Lower lobe of right lung (tissue), 2 donors: ENCODE measurements at places on chromosomes 11 and 22.
A peak's percentile ranks its signal among the peaks of the same experiment; 100 is the strongest.

DNA sequence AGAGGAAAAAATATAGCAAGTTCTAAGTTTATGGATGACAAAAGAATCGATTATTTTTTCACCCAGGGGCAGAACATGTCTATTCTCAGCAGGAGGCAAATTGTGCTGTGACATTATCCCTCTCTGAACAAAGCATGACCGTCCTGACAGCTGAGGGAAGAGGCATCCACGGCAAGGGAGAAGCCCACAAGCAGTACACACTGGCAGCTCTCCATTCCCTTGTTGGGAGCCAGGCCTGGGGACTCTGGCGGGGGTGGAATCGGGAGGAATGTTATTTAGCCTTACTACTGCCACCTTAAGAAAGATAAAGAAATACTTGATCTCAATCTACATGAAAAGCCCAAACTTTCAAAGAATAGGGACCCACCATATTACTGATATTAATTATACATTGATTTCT is 3.4 kb downstream of the KIRREL3 start:
- DNase-seq = no peak

GRCh38 chr11:74139151-74139918 is 31.5 kb downstream of the C2CD3 start:
- no peak for DNase-seq

GRCh38 chr11:86513746-86514373 is 139.2 kb downstream of the CCDC81 start:
- DNase-seq = no peak

- DNase-seq = no peak
These were observed 52.5 kb upstream of the A4GALT start for GRCh38 chr22:42773167-42773566.

GRCh38 chr11:2142300-2142759 is 3.1 kb upstream of the IGF2 start:
- DNase-seq = no peak

- no peak for DNase-seq
These were observed 1062.8 kb downstream of the DLG2 start for GRCh38 chr11:84564180-84564866.

GRCh38 chr22:24162436-24162835 is 18.9 kb upstream of the SUSD2 start:
- DNase-seq = no peak

- DNase-seq = no peak
These were observed 6.1 kb downstream of the HDHD5 start for GRCh38 chr22:17152971-17153370.

GRCh38 chr22:24441406-24442351 is 14.3 kb downstream of the ADORA2A start:
- DNase-seq = no peak

DNA sequence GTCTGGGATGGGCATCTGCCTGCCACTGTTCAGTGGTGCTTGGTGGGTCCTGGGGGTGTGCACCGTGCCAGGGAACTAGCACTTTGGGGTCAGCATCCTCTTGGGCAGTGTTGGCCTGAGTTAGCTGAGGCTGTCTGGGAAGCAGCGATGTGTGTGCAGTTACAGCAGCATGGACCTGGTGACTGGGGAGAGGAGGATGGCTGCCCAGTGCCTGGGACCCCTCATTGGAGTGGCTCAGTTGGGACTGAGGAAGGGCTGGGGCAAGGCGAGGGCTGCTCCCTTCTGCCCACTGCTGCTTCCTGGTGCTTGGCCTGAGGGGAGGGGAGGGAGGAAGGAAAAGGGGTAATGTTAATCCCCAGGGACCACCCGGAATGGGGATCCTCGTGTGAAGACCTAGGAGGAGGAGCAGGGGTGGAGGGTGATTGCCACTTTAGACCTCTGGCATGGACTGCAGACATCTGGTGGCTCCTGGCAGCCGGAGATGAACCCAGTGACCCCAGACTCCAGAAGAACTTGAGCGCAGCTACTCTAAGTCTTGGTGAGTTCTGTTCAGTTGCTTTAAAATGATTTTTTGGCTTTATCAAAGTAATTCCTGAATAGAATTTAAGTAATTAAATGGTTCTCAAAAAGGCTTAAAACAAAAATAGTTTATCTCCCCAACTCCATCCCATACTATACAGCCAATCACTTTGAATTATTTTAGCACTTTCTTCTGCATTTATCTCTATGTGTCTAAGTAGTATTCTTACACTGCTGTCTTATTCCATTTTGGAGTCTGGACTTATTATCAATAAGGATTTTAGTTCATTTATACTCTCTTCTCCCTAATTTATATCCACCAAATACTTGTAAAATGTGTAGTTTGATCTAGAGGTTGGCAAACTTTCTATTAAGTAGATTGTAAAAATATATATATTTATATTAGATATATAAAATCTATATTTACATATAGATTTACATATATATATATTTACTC is 15.4 kb upstream of the TMEM191C start:
- peak; percentile 20 for DNase-seq

DNA sequence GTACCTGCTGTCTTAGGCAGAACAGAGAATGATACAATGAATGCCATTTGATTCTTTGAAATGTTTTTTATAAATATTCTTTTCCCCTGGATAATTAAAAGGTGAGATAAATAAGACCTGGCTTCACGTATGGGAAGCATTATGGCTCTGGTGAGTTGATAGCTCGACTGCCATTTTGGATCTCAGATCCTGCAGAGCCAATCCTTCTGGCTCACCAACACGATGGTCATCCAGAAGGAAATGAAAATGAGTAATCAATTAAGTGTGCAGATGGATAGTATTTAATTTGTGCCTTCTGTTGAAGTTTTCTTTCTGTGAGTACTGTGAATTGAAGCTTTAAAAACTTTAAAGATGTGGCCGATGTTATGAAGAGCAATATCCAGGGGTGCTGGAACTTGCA is 2.7 kb downstream of the TNRC6B start:
- DNase-seq = no peak

- DNase-seq = no peak
These were observed at the start of gene MRGPRX2 for GRCh38 chr11:19060629-19061028. MRGPRX2 (minus strand) TSS chr11:19060717; CDS start chr11:19056402, 4,315 bp downstream.

DNA sequence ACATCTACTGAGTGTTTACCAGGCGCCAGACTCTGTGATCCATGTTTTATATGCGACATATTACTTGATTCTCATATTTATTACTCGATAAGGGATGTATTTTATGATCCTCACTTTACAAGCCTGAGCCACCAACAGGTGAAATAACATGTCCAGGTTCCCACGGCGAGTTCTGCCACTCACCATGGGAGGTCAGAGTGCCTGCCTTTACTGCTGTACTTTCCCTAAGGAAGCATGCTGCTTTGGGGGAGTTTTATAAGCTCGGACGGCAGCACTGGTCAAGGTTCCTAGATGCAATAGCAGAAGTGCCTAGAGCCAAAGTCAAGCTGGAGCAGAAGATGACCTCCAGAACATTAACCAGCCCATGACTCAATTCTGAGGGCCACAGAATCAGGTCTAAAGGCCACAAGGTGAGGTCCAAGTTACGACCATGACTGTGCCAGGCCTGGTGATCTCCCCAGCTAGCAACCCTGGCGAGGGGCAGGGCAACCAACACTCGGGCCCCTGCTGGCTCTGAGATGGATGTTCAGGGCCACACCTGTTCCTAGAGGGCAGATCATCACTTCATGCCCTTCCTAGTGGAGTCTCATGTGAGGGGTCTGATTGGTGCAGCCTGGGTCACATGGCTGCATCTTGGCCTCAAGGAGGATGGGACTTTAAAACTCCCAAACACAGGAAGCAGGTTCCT is 14.2 kb downstream of the IFT27 start:
- no peak for DNase-seq

DNA sequence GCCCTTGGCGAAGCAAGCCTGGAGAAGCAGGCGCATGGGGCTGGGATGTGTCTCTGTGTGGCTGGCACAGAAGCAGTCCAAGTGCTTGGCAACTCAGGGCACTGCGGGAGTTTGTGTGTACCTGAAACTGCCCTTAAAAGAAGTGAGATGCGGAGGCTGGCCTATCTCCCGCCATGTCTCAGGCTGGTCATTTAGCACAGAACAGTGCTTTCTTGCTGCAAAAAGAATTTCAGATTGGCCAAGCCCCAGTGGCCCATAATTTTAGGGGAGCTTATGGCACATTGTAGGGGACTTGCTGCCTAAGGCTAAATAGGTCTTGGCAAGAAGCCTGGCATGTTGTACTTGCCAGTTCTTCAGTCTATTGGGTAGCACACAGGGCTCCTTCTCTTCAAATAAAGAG is 16.4 kb downstream of the EHF start:
- no peak for DNase-seq

DNA sequence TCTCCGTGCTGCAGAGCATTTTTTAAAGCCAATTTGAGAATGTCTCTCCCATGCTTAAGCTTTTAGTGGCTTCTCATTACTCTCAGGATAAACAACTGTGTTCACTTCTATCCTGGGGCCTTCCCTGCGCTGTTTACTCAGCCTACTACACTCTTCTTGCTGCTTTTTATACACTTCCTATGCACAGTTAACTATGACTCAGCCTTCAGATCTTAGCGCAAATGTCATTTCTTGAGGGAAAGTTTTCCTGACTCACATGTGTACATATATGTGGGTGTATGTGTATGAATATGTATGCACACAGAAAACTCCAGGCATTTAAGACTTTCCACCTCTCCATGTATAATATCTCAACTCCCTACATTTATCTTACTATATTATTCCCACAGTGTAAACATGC is 9.8 kb downstream of the THAP12 start:
- DNase-seq = no peak

DNA sequence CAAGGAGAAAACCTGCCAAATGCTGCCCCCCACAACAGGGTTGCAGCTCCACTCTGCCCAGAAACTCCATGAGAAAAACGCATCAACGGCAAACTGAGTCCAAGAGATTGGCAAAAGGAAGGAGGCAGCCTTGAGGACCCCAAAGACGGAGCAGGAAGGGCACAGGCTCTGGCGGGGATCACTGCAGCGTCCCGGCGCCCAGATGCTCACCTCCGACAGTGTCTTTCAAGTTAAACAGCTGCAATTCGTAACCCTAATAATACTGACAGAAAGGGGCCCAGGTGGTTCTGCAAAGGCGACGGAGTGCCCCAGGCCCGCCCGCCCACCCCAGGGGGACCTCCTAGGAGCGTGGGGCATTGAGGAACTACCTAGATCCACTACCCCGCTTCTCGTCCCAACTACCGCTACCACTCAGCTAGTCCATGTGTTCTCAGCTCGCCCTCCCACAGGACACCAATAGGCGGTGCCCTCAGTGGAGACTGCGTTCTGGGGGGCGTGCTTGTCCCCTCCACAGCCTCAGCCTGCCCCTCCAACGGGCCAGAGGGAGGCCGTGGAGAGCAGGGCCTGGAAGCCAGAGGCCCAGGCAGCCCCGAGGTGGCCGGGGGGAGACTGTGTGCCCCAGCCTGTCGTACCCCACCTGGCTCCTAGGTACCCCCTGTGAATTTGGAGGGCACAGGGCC is 127.4 kb downstream of the PHF21B start:
- no peak for DNase-seq

DNA sequence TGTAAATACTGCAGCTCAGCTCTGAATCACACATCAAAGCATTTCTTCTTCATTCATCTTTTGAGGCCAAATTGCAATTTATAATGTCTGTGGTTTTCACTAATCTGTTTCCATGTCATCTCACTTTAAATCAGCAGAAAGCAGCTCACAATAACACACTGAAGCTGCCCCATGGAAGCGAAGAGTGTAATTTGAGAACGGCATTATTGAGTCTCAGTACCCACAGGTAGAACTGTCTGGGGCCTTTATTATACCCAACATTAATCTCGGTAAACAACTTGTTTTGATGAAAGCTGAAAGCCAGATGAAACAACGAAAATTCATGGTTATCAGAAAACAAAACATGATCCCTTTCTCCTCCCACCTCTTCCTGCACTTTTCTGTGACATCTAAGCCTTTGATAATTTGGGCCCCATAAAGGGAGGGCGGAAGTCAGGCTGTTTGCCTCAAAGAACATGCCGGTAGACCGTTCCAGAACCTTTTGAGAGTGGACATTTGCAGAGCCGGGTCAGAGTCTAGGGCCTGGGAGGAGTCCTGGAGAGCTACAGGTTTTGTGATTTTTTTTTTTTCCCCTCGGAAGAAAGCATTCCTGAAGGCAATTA is 68.2 kb upstream of the SESN3 start:
- DNase-seq = no peak

GRCh38 chr11:48001438-48002021 is 21.2 kb downstream of the PTPRJ start:
- no peak for DNase-seq

GRCh38 chr11:120303004-120303637 is 22.0 kb upstream of the TLCD5 start:
- no peak for DNase-seq
